ENCODE measurements at places on chromosomes 1 and 21. TPM values are rescaled to one million over a fixed set of nuclear protein-coding genes. Genes with fewer than 3 reads are reported as not detected.

- no peak for DNase-seq
Observed at GRCh38 chr1:163038928-163039706, 30.0 kb upstream of the RGS4 start.

GRCh38 chr21:22174746-22175145 is 1176.5 kb downstream of the NCAM2 start:
- no peak for DNase-seq

DNA sequence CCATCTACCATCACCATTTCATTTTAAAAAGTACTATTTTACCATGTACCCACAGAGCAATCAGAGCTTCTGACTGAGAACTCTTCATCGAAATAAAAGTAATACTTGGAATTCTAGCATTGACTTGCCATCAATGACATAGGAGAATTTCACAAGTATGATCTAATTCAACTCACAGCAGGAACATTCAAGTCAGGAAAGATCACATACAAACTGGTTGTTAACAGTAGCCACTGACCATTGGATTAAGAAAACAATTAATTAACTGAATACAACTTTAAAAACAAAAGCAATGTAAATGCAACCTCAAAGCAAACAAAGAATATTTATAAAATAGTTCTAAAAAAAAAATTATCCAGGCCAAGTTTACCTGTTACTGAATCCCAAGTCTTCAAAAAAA is 18.8 kb downstream of the RNF115 start:
- no peak for DNase-seq

DNA sequence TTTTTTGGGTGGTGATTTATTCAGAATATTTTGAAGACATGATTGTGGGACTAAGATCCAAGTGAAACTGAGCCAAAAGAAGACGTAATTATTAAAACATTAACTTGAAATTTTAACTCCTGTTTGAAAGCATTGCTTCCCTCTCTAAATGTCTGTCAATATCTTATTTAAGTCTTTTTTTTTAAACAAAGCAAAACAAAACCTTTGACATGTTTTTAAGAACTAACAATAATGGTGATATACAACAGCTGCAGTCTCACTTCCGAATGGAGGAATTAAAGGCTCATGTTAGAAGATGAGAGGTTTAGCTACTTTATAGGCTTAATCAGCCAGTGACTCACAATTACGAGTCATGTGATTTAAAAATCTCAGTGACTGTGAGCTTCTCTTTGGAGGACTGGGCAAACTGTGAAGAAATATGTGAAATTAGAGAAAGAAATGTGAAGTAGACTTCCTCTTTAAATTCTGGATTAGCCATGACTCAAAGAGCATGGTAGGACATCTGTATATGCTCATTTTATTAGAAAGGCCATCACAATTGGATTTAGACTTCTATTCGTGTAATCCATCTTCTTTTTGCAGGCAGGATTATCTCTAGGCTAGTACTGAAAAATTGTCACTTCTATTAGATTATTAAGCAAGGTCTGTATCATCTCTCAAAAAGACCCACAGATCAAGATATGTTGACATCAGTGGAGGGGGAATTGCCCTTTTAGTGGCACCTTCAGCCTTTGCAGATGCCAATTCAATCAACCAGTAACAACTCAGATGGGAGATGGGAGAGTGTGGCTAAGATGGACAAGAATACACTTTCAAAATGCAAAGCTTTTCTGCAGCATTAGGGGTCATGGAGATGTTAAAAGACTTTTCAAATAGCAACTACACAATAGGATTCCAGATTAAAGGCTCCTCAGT is 28.7 kb downstream of the KCNA3 start:
- DNase-seq = no peak

- DNase-seq = no peak
Observed at GRCh38 chr1:61089338-61089737, 7.0 kb downstream of the NFIA start.

DNA sequence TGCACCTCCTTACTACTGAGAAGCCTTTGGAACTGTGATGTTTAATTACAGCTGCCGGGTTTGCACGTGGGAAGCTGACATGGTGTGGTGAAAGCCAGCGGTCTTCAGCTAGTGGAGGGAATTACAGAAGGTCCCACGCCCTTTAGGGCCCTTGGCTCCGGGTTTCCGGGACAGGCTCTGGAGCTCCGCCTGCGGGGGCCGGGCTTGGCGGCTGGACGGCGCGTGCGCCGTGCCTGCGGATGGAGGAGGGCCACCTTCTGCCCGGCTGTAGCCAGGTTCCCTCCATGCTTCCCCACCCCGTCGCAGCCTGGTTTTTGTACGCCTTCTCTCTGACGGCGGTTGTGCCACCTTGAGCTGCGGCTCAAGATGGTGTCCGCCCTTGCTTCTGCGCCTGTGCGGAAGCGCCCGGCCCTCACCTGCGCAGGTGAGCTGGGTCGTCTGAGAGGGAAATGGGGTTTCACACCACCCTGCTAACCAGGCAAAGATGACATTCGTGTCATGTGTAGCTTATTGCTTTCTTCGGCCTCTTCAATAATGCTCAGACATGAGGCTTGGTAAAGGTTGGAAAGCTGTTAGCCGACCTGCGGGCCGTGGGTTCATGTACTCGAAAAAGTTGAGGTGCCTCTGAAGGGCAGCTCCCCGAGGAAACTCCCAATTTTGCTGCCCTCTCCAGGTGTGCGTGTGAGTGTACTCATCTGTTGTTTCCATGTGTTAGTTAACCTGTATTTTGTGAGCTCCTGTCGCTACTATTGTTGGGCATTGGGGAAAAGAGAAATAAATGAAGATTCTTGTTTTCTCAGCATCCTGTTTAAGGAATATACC is 36.6 kb upstream of the OPRD1 start:
- DNase-seq = peak; percentile 71

DNA sequence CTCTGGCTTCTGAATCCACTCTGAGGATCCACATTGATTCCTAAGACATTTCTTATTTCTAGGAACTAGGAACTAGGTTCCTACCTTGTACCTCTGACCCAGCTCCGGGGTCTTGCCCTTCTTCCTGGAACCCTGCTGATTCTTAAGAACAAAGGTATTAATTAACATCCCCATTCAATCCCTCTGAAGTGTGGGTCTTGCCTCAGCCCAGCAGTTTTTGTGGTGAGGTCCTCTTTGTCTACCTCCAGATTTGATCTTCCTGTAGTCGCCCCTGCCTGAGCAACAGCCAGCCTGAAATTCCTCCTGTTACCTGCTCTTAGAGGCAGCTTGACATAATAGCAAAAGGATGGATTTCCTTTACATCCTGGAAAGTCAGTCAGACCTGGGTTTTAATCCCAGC is 46.7 kb upstream of the CAMK1G start:
- no peak for DNase-seq

- no peak for DNase-seq
Observed at GRCh38 chr21:29534448-29534847, 235.7 kb downstream of the BACH1 start.

DNA sequence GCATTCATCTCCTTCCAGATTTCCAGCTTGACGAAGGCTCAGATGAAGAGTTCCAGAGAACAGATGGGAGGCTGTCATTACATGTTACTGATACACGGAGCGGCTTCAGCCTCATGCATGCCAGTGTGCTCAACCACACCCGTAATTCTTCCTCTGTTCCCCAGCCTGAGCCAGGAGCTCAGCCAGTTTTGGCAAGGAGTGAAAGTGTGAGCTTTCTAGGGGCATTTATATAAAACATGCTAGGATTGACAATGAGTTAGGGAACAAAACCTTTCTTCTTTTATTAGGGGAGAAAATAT is 290.4 kb upstream of the PLXNA2 start:
- no peak for DNase-seq

DNA sequence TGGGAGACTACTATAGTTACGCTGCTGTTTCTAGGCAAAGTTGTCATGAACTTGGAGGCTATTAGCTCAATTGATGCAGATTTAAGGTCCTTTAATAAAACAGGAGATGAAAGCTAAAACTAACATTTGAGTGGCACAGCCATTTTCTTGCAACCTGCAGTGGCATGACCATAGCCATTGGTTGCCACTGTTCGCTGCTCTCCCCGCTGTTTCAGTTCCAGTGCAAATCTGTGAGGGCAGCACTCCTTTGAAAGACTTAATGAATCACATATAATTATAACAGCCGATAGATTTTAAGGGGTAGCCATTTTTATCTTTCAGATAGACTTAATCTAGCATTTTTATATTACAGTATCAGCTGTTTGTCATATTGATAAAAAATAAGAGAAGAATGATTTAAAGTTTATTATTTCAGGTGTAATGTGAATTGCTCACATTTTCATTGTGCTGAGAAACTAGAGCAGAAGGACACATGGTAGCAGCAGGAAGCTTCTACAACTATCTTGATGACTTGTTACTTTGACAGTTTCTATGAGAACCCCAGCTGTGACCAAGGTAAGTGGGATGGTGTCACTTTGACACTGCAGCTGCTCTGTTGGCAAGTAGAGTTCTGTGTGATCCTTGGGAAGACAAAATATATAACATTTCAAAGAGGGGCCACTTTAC is 203.7 kb downstream of the PLA2G4A start:
- DNase-seq = no peak

DNA sequence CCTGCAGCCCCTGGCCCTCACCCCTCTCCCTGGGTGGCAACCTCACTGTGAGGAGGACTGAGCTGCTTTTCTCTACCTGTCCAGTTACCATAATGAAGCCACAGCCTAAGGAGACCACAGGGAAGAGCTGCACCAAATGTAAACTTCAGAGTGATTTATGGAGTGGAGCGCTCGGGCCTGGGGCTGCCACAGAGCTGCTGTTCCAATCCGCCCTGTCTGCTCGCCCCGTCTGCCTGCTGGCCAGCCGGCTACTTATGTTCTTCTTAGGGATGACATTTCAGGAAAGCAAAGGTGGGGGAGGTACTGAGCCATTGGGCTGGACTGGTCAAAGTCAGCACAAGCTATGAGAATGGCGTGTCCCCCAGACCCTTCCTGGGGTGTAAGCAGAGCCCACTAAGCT is 17.9 kb downstream of the SYT6 start:
- DNase-seq = no peak

- no peak for DNase-seq
Observed at GRCh38 chr1:27299385-27300271, 22.3 kb upstream of the TMEM222 start.

DNA sequence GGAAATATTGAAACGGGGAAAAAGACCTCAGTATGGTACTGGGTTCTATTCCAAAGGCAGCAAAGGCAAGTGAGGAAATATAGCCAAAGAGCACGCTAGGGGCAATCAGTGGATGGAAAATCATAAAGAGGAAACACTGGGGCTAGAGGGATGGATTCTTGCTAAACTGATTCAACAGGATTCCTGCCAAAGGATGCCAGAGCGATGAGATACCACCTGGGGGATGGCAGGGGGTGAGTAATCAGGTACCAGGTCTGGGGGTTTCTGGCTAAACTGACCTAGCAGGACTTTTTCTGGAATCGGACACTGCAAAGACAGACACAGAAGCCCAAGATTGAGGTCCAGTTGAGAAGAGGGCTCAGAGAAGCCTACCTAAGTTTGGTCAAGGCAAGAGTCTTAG is 6.7 kb downstream of the CHI3L2 start:
- DNase-seq = no peak

DNA sequence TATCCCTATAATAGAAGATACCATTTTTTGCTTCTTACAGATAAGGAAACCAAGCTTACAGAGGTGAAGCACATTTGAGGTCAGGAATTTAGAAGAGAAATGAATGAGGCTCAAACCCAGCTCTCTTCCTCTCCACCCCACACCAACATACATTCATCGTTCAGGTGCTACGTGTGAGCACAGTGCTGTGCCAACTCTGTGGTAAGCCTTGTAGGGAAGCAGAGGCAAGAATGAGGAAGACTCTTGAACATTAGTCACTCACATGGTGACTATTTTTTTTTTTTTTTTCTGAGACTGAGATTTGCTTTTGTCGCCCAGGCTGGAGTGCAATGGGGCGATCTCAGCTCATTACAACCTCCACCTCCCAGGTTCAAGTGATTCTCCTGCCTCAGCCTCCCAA is 314.0 kb downstream of the NTNG1 start:
- DNase-seq = no peak

DNA sequence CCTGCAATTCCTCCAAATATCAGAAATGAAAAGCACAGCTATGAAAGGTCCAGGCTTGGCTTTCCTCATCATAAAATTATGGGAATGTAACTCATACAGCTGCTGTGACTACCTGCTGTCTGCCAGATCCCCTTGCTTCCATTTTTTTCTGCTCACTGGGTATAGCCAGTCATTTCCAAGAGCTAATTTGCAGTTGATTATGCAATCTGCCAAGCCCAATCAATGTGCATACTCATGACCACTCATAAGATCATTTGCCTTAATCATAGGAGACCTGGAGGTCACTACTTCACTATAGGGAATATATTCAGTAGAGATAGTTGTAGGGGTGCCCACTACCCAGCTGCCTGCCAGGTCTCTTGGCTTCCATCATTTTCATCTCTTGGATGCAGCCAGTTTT is 417.7 kb upstream of the ZRANB2 start:
- no peak for DNase-seq

DNA sequence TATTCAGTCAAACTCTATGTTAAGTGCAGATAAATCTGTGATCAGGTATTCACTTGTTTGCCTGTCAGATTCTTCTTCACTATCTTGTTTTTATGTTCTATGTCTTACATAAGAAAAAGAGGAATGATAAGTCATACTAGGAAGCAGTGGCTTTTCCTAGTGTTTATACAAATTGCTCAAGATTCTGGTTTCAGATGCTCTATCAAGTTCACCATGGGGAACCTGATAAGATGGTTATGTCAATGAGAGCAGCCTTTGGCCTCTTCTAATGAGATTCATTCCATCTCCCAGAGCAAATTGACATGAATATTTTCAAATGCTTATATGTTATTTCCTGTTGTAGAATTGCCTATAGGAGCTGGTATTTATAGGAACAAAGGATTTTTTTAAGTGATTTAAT is 218.8 kb upstream of the TMPRSS15 start:
- DNase-seq = no peak

DNA sequence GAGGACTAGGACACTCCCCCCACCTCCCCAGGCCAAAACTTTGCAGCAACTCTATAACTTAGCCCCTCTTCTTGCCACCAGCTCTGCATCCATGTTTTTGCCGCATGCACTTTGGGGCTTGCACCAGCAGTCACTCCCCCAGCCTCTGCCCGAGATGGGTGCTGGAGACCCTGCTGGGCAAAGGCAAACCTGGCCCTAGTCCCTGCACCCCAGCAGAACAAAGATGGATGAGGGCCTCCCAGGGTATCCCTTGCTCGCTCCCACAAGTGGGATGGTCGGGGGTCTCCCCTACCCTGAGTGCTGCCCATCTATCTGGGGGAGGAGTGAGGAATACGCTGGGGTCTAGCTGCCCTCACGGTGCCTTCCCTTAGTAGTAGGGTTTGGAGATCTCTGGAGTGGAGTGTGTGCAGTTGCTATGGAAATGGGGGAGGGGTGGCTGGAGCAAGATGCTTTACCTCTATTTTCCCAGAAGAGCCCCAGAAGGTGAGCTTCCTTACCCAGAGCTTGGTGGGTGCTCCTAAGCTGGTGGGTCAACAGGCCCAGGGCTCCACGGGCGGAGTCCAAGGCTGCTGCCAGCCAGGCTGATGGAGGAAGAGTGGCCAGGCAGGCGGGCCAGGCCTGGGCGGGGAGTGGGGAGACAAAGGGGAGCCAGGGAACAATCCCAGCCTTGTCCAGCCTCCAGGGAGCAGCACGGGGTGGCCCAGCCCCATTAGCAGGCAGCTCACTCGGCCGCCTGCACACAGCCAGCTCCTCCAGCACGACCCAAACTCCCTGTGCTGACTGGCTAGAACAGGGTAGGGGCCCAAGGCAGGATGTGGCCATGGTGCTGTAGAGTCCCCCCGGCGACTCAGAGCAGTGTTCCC is at the start of gene PAQR6:
TSS of gene PAQR6 (minus strand) at position 597 of the 863 bp plus-strand sequence. CDS start 1,325 bp downstream, outside the sequence.
- no peak for DNase-seq

Gene ITGB2
- total RNA-seq = 340 TPM

Gene S100A7
- total RNA-seq = not detected

Gene PLOD1
- 21.5 TPM for total RNA-seq

Gene ATP1A4
- not detected for total RNA-seq

Gene NBPF6
- not detected for total RNA-seq

Gene OR11L1
- not detected for total RNA-seq

Gene SWT1
- 1.8 TPM for total RNA-seq

Gene CCDC30
- total RNA-seq = 3.0 TPM

Gene KRTAP11-1
- total RNA-seq = not detected
